ENCODE measurements at places on chromosomes 7 and 10. TPM values are rescaled to one million over a fixed set of nuclear protein-coding genes. Genes with fewer than 3 reads are reported as not detected.
A peak's percentile ranks its signal among the peaks of the same experiment; 100 is the strongest.

DNA sequence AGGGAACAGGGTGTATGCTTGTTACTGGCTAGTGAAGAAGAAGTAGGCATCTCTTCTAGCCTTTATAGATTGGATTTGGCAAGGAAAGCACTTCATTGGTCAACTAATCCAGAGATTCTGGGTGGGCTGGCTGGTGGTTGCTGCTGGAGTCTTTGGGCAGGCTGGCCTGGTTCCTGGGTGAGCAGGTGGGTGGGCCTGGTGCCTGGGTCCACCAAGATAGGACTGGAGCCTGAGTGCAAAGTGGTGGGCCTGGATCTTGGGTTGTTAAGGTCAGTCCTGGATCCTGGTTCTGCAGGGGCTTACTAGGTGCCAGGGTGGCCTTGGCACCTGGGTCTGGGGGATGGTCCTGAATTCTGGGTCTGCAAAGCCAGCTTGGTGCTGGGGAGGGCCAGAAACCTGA is 482.4 kb upstream of the GHITM start:
- DNase-seq: no peak

DNA sequence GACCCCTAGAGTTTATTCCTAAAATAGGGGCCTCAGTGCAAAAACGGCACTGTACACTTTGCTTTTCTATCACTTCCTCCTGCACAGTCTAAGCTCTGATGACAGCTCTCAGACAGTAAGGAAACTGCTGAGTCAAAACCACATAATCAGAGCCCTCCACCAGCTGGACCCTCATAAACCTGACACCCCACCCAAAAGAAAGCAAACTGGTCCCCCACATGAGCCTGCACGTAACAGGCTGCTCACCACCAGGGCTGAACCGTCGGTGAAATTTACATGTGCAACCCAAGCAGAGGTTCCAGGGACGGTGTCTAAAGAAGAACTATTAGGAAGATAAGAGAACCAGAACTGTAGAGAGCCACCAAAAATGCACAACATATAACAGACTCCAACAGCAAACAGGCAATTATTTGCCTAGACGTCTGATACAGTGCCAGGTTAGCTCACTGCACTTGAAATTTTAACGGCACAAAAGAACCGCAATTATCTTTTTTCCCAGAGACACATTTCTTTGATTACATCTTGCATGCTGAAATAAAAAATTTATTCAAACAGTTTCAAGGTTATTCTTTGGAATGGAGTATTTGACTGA is 19.6 kb downstream of the SGMS1 start:
- no peak for DNase-seq

GRCh38 chr10:33336582-33337325 is 2.3 kb upstream of the NRP1 start:
- no peak for DNase-seq

DNA sequence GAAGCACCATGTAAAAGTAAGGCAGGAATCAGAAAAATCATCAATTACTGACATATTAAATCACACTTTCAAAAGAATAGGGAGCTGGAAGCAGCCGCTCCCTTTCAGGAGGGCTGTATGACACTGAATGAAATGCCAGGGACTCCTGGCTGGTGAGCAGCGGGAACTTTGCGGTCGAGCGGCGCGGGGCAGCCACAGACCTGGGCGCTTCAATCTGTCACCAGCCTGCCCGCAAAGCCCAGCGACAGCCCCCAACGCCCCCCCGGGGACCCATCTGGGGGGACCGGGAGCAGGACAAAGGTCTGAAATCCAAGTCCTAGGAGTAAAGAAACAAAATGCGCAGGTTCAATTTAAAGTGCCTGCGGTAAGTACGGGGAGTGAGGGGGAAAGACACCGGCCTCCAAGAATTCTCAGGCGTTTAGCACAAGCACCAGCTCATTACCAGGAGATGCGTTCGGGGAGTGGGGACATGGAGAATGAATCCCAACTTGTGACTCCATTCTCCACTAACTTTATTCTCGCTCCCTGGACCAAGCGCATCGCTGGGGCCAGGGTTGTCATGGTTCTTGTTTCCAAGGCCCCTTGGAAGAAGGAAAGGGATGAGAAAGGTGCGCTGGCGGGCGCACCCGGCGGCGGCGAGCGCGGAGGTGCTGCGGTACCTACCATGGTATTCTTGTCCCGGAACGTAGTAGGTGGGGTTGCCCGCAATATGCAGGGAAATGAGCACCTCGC is 824 bp downstream of the RELN start:
- no peak for DNase-seq

GRCh38 chr7:130961128-130961601 is 227.2 kb upstream of the KLF14 start:
- DNase-seq: peak; percentile 93

DNA sequence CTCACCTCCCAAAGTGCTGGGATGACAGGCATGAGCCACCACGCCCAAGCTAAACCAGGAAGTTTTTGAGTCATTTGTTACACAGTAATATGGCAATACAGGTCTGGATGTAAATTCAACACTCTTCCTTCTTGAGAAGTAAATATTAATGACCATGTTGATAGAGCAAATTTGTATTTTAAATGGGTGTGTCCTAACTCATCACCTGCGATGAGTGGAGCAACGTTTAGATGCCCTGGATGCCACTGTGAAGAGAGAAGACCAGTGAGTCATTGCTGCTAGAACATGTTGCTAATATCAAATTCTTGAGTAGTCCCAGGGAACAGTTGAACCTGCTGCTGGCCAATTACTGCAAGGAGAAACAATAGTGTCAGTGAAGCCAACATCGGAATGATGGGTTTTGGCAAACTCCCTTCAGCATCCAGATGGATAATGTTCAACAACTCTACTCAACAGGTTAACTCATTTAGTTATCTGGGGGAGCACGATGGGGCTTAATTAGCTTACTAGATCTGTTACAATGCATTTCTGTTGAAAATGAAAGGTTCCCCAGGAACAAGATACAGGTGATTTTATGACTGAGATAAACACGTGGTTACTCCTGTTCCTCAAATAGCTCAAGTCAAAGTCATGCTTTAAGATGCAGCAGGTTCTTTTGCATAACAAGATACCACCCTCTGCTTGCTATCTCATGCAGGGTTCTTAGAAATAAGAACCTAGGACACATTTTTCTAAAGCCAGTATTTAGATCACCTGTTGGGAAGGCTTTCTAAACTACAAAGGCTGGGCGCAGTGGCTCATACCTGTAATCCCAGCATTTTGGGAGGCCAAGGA is 146.8 kb downstream of the CALN1 start:
- no peak for DNase-seq

GRCh38 chr10:82392533-82392932 is 517.5 kb downstream of the NRG3 start:
- no peak for DNase-seq

DNA sequence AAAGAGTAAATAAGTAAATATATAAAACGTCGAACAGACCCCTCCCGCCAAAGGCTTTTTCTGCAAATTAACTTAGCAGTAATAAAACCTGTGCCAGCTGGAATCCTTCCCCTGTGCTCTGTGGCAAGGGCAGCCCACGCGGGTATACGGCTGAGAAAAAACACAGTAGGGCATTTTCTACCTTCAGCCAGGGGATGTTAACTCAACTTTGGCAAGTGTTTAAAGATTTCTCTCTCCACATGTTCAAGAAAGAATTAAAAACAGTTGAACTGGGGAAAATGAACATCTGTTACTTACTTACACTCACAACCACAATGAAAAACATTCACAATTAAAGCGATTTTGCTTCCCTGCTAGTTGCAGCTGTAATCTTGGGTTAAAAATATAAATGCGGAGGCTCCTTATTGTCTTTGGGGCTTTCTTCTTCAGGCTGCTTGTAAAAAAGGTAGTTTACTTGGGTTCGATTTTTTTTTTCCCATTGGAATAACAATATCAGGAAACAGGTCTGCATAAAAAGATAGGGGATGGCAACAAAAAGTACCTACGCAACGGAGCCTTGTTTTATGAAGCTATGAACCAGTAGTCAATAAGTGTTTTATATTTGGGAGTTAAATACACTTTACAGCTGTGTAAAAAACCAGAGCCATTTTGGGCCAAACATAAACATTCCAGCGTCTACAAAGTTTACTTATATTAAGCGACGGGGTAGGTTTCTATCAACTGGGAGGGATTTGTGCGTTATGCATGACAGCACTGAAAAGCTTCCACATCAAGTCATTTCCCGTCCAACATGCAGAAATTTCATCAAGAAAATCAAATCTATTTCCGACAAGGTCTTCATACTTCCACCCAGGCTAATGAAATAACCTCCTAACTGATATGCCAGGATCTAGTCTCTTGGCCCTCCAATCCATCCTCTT is 132.7 kb downstream of the TAX1BP1 start:
- DNase-seq: no peak

DNA sequence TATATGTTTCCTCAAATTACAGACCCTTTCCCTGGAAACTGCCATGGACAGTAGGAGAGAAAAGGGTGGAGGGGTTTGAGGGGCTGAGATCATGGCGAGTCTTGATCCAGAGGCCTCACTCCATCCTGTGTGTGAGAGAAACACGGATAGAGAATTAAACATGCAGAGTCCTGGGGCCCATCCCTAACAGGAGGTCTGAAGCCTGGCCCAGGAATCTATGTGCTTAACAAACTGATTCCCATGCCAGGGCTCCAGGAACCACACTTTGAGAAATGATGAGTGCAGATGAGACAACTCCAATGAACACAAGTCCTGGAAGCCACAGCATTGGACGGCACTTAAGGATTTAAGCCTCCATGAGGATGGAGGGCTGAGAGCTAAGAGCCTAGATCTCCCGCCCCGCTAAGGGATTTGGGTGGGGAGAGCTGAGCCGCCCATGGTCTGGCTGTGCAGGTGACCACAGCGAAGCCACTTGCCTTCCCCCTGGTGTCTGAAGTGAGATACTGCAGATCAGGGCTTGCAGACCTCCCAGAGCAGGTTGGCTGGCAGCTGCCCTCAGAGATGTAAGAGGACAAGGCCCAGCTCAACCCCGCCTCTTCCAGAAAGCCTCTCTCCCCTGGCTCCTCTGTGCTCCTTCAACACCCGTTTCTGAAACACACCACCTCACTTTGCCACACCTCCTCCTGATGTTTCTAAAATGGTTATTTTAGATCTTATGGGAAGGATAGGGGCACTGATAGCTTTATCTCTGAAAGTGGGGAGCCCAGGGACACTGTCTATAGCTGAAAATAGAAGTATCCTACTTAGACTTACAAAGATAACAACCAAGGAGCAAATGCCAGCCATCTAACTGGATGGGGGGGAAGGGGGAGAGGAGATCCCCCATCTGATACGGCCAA is 24.8 kb upstream of the EIF5AL1 start:
- DNase-seq: no peak

GRCh38 chr7:101913247-101913721 is 95.9 kb downstream of the CUX1 start:
- no peak for DNase-seq

GRCh38 chr10:34229917-34230316 is 585.2 kb downstream of the PARD3 start:
- no peak for DNase-seq

DNA sequence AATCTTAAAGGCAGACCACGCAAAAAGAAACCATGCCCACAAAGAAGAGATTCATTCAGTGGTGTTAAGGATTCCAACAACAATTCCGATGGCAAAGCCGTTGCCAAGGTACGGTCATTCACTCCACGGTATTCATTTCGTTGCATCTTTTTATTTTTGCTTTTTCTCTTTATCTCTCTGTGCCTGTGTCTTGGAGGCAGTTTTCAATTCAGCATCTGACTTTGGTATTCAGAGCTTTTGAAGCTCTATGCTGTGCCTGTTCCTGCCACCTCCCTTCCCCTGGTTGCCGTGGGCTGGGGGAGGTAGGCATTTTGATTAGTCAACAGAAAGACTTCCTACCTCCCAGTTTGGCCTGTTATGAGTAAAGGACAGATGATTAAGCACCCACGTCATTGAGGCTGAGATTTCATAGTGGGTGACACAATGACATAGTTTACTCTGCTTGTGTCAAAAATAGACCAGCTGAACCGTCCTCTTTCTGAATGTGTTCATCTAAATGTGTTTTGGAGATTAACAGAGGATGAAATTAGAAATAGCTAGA is 149.5 kb downstream of the ARID5B start:
- peak; percentile 44 for DNase-seq

- DNase-seq: peak; percentile 50
Measured at GRCh38 chr10:30701451-30702173, 72.1 kb upstream of the LYZL2 start.

DNA sequence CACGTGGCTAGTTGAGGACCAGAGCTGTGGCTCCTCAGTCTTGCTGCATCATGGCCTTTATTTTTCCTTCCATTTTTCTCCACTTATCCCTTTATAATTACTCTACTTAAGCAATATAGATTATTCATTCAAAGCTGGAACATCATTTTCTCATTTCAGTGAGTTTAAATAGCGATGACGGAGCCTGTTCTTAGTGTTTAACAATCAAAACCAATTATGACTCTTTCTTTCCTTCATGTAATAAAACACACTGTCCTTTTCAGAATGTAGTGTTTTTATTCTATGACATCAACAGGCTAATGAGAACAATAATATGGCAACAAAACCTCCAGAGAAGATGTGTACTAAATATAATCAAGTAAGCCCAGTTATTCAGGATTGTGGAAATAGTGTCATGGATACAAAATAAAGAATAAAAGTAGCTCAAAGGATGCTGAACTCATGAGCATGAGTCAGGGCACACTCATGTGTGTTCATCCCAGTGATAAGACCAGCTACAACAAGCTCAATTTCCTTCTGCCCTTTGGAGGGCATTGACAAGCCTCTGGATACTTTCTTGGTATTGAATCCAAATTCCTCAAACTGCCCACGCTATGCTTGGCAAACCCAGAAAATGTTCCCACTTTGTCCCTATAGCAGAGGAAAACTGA is 188.4 kb downstream of the CYP26A1 start:
- no peak for DNase-seq

- DNase-seq: no peak
Measured at GRCh38 chr7:31022117-31022516, 30.0 kb upstream of the ADCYAP1R1 start.

- no peak for DNase-seq
Measured at GRCh38 chr10:101221549-101221948, 7.7 kb downstream of the LBX1 start.

GRCh38 chr10:113027230-113027573 is 77.2 kb downstream of the TCF7L2 start:
- no peak for DNase-seq

DNA sequence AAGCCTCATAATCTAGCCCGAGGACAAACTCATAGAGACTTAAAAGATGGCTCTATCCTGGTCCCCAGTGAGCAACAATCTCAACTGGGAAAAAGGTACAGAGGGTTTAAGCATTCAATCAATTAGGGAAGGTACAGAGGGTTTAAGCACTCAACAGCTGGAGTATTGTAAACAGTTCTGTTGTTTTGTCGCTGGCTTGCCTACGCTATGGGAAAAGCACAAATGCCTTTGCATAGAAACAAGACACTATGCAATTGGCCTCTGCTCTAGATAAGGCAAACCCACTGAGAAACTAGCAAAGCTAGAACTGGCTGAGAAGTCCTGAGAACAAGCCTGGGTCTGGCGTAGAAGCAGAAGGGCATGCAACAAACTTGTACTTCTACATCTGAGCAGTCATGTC is 69.3 kb downstream of the GFRA1 start:
- no peak for DNase-seq

The PRTFDC1 gene
- 1.9 TPM for total RNA-seq

The VWDE gene
- not detected for total RNA-seq

The EPDR1 gene
- 2.0 TPM for total RNA-seq

The GPC2 gene
- 2.3 TPM for total RNA-seq

The PRLHR gene
- total RNA-seq: not detected

Measured in natural killer cell (primary cell).